ENCODE measurements at places on chromosomes 6 and 20.

DNA sequence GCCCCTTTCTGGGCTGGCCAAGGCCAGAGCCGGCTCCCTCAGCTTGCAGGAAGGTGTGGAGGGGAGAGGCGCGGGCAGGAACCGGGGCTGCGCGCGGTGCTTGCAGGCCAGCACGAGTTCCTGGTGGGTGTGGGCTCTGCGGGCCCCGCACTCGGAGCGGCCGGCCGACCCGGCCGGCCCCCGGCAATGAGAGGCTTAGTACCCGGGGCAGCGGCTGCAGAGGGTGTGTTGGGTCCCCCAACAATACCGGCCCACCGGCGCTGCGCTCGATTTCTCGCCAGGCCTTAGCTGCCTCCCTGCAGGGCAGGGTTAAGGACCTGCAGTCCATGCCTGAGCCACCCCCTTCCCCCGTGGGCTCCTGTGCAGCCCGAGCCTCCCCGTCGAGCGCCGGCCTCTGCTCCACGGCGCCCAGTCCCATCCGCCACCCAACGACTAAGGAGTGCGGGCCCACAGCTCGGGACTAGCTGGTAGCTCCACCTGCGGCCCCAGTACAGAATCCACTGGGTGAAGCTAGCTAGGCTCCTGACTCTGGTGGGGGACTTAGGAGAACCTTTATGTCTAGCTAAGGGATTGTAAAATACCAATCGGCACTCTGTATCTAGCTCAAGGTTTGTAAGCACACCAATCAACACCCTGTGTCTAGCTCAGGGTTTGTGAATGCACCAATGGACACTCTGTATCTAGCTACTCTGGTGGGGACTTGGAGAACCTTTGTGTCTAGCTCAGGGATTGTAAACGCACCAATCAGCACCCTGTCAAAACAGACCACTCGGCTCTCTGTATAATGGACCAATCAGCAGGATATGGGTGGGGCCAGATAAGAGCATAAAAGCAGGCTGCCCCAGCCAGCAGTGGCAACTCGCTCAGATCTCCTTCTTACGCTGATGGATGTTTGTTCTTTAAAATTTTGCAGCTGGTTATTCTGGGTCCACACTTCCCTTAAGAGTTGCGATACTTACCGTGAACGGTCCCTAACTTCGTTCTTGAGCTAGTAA lies 167.4 kb upstream of the RREB1 start:
- no peak for DNase-seq

DNA sequence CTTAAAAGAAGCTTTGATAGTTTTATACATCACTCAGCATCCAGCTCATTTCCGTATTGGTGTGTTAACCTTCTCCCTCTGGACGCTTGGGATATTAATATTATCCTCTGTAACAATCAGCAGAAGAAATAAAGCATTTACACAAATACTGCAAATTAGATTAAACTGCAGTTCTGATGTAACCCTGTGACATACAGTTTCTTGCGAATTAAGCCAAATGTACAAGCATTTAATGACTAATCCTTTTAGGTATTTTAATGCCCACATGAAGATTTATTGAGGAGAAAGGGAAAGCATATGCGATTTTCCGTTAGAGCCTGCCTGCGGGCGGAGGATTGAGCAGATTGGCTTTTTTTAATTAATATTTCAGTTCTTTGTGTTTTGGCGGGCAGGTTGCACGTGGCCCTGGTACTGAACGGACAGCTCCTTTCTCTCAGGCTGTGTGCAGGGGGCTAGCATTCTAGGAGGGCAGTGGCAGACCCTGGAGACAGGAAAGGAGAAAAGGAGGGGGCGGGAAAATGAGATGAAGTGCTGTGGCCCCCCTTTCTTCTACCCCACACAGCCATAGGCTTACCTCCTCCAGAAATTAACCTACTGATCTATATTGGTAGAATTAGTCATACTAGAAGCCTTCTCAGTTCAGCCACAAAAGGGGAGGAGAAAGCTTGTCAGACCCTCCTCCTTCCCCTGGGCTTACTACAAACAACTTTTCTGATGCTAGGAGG lies 14.1 kb upstream of the TFAP2D start:
- DNase-seq, result no peak

- no peak for DNase-seq
Observed at GRCh38 chr20:51417250-51418136, 125.0 kb downstream of the NFATC2 start.

DNA sequence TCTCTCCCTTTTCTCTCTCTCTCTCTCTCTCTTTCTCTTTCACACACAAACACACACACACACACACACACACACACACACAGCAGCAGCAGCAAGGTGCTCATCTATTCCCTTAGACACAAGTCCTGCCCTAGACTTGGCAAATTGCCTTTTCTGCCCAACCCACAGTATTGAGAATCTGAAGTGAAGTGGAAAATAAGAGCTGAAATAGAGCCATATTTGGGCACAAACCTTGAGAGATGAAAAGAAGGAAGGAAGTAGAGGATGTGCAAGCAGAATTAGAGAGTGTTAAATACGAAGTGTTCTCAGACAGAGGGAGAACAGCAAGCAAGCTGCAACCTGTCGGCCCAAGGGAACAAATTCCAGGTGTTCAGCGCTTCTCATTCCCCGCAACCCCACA lies 557.5 kb upstream of the NOX3 start:
- DNase-seq, result peak; percentile 2

- no peak for DNase-seq
Observed at GRCh38 chr6:100627911-100628758, 163.4 kb upstream of the SIM1 start.

DNA sequence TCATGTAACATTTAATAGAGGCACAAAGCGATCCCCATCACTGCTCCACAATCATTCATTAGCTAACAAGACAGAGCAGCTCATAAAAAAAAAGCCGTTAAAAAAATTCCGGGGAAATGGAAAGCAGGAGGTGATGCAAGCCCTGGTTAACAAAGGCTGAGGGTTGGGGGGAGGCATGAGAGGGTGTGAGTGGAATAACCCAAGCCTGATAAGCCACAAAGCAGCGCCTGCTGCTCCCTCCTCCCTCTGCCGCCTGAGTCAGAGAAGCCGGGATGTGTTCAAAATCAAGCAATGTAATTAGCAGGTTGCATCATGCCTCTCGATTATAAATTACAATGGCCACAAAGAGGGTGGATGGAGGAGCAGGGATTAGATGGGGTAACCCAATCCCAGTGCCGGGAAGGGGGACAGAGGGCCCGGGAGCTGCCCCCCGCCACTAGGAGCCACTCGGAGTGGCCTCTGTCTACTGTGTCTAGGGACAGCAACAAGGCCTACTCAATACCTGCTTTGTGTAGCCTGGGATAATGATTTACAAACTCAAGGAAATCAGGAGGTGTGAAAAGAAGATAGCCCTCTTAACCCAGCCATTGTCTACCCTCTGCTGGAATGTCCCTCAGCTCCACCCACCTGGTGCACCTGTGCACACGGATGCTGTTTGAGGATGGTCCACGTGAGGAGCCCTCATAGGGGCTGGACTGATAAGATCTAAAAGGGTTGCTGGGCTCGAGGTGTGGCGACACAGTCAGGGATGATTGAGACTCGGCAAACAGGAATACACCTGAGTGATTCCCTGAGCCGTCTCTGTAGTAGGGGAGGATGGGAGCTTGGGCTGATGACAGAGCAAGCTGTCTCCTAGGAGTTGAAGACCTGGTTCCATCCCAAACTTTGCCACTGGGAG lies 156.9 kb downstream of the VEGFA start:
- peak; percentile 83 for DNase-seq

- DNase-seq, result peak; percentile 74
Observed at GRCh38 chr6:21587179-21587960, 6.2 kb upstream of the SOX4 start.

DNA sequence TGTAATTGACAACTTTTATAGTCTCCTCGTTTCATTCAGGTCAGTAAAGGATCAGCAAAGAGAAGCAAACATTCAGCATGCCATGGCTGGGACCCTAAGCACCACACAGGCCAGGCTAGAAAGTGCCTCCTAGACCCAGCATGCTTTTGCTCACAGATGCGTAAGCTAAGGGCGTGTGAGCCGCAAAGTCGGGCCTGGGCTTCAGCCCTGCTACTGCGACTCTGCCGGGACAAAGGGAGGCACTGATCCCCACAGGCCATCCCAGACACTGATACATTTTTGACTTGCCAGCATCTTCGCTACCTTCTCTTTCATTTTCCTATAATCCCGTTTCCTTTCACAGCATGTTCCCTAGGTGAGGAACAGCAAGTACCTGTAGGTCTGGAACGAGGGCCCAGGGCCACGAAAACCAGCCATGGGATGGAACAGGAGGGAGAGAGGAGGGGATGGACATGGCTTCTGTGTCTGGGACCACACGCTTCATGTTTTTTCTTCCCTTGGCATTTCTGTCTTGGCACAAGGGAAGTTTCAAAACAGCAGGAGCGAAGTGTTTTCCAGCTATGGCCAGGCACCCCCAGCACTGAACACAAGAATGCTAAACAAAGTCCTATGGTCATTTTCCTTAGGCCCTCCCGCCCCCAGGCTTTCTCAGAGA lies 42.6 kb downstream of the IRF4 start:
- no peak for DNase-seq

DNA sequence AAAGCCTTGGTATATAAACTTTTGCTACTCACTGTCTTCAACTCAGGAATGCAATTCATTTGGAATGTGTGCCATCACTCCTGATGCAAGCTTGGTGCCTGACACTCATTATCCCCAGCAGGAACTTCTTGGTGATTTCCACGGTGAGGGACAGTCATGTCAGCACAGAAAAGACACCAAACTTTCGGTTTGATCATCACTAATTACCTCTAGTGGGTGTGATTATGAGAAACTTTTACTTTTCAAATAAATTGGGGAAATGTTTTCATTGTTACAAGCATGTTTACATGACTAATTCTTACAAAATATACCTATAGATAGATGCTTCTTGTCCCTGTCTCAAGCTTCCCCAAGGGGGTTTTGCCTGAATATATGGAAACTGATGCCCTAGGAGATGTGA lies 40.9 kb downstream of the RPP40 start:
- DNase-seq, result peak; percentile 50

DNA sequence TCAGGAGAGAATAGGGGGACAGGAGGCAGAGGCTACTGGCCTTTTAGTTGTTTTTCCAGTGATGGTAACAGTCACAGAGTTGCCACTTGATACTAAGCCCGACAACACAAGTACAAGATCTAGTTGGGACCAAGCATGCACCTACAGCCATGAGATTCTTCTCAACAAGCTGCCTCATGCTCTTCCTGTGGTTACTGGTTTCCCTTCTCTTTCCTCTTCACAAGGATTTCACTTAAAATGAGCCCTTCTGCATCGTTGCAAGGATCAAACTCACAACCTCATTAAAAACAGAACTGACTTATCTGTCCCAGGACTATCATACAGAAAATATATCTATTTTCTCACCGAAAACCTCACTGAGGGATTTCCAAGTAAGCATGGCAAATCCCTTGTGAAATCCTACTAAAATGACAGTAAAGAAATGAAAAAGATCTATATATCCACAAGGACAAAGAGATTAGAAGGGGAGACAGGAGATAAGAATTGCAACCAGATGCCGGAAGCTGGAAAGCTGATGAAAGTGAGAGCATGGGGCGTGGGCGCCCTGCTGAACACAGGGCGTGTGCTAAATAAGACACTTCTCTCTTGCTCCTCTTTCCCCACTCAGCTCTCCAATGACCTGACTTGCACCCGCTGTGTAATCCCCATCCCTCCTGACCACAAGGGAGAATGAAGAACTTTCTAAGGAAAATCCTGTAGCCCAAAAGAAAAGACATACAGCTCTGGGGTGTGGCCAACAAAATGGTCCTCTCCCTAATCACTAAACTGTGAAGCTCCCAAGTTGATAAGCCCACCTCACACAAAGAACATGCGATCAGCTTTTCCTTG lies 13.4 kb downstream of the MTFR2 start:
- DNase-seq, result no peak

GRCh38 chr20:50594231-50594590 lies 84.0 kb downstream of the PTPN1 start:
- DNase-seq, result peak; percentile 45

- DNase-seq, result peak; percentile 58
Observed at GRCh38 chr20:31838646-31839292, 6.6 kb downstream of the FOXS1 start.

GRCh38 chr6:22884456-22884855 lies 315.1 kb downstream of the HDGFL1 start:
- no peak for DNase-seq

- peak; percentile 2 for DNase-seq
Observed at GRCh38 chr6:66103954-66104353, 396.9 kb upstream of the EYS start.

GRCh38 chr20:4322499-4322898 lies 307.1 kb upstream of the RNF24 start:
- no peak for DNase-seq

- peak; percentile 41 for DNase-seq
Observed at GRCh38 chr6:105545947-105546731, 143.3 kb upstream of the PREP start.

DNA sequence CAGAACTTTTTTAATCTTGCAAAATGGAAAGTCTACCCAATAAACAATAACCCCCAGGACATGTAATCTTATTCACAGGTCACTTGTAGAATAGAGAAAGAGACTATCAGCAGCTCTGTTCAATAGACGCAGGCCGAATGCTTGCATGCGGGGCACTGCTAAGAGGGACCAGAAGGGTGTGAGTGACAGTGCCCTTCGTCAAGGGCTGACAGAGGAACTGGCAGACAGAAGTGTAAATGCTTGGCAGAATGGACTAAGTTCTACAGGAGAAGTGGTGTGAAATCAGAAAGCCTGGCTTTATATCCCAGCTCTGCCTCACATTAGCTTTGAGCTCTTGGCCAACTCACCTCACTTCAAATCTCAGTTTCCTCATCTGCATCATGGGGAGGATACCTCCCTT lies 21.0 kb downstream of the DDO start:
- DNase-seq, result no peak

- DNase-seq, result no peak
Observed at GRCh38 chr6:113627480-113627879, 229.7 kb upstream of the MARCKS start.

DNA sequence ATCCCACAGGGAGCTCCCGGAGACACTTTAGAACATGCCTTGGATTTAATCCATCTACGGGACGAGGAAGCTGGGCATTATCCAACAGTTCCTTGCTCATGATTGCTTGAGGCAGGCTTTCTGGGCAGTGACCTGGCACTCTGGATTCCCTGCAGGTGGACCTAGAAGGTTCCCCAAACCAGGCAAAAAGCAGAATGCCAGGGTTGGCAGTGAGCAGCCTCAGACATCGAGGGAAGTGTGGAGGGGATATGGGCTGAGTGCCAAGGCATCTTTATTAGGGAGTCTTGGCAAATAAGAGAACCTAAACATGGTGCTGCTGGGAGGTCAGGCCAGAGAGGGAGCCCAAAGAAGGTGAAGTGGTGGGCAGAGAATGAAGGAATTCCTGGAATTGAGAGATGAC lies 158.5 kb downstream of the CD83 start:
- no peak for DNase-seq

DNA sequence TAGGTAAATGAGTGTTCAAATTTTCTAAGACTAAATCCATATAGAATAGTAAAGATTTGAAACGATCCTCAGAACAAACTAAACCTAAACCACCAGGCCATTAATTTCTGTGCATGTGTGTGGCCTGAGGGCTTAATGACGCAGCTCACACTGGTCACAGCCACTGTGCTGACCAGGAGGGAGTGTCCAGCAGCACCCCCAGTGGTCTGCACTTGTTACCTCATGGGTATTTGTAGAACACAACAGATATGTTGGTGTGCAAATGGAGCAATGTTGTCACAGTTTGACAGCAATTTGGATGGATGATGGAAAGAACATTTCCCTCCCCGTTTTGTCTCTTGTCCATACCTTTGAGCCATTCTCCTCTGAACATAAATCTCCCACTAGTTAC lies 122.4 kb upstream of the EXOC2 start:
- DNase-seq, result no peak

- no peak for DNase-seq
Observed at GRCh38 chr20:1788044-1788443, 107.2 kb upstream of the SIRPA start.

All from choroid plexus epithelial cell (primary cell).